Jurkat, Clone E6-1 (cell line): ENCODE measurements at places on chromosomes 13 and 19.

- no peak for DNase-seq
Observed at GRCh38 chr13:82847595-82847994, 1034.7 kb downstream of the SLITRK1 start.

- DNase-seq: no peak
Observed at GRCh38 chr13:105569816-105570215, 965.6 kb downstream of the EFNB2 start.

GRCh38 chr13:50401049-50401505, 385.8 kb downstream of the KCNRG start:
- no peak for DNase-seq

DNA sequence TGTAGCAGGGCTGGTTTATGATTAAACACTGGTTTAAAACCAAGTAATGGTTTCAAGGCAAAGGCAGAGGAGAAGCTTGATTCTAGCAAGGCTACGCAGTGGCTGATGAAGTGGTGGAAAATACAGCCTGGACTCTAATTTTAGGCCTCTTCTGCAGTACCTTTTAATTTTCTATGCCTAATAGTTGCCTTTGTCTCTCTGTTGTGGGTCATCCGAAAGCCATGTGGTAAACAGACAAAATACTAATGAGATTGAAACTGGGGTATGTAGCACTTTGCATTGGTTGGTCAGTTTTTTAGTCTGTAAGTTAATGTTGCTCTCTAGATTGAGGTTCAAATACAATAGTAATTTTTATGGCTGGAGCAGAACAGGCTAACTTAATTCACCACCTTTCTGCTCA, 3.3 kb downstream of the LMO7 start:
- no peak for DNase-seq

DNA sequence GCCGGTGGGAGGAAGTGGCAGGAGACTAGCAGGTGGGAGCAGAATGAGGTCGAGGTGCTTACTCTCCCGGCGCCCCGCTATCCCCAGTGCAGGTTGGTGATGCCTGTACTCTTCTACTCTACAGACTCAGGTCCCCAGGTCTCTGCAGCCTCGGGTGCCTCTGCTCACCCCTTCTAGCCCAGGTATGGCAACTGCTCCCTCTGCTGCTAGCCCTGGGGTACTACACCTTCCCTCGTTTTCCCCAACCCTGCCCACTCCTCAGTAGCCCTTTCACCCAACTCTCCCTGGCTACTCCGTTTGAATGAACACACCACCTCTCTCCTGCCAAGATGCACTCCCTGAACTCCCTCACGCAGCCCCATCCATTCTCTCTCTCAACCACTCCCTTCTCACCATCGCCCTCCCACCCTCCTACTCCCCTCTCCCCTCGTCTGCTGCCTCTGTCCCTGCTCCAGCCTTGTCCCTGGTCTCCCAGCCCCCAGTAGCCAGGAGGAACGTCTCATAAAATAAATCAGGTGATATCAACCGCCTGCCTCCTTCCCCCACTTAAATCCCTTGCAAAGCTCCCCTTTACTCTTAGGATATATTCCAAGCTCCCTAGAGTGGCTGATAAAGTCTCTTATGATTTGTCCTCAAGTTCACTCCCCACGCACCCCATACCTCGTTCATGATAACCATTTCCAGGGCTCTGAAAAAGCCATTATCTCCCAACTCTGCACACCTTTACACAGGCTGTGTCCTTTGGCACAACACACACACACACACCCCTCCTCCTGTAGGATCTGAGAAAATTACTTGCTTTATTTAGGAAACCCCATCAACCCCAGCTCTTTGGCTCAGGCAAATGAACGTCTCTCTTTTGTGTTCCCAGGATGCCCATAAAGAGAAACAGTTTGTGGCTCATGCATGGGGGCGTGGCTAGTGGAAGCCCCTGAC, 8.2 kb upstream of the MEIS3 start:
- DNase-seq: peak; percentile 57

DNA sequence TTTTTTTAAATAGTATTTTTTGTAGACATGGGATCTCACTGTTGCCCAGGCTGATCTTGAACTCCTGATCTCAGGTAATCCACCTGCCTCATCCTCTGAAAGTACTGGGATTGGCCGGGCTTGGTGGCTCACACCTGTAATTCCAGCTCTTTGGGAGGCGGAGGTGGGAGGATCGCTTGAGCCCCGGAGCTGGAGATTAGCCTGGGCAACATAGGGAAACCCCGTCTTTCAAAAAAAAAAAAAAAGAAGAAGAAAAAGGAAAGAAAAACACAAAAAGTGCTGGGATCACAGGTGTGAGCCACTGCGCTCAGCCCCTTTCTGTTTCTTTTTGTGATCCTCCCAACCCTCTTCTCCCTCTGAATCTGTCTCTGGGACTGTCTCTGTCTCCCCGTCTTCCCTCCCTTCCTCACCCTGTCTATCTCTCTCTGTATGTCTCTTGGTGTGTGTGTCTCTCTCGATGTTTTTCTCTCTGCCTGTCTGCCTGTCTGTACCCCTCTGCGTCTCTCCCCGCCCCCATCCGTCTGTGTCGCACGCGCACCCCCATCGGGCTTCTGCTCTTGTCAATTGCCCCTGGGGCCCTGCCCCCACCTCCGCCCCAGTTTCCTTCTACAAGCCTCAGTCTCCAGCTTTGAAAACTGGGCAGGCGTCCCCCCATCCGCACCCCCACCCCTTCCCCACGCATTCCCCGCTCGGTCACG, 540 bp upstream of the ZFP36 start:
- DNase-seq: peak; percentile 80

GRCh38 chr19:56161534-56161933, 14.3 kb upstream of the GALP start:
- DNase-seq: no peak

GRCh38 chr13:75687150-75687763, 51.1 kb downstream of the LMO7 start:
- no peak for DNase-seq

DNA sequence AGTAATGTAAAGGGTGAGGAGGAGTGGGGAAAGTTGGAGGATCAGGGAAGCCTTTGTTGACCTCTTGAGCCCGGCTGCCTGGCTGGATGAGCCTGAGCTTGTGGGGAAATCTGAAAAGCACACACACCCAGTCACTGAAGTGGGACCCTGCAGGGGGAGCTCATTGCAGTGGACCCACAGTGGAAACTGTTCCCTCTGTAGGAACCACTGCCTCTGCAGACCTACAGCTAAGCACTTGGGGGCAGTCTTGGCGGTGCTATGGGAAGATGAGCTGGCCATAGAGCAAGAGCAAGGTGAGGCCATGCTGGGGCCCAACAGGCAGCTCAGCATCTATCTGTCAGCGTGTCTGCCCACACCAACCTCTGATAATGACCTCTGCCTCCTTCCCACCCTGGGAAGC, 294.8 kb downstream of the TSHZ3 start:
- peak; percentile 36 for DNase-seq

DNA sequence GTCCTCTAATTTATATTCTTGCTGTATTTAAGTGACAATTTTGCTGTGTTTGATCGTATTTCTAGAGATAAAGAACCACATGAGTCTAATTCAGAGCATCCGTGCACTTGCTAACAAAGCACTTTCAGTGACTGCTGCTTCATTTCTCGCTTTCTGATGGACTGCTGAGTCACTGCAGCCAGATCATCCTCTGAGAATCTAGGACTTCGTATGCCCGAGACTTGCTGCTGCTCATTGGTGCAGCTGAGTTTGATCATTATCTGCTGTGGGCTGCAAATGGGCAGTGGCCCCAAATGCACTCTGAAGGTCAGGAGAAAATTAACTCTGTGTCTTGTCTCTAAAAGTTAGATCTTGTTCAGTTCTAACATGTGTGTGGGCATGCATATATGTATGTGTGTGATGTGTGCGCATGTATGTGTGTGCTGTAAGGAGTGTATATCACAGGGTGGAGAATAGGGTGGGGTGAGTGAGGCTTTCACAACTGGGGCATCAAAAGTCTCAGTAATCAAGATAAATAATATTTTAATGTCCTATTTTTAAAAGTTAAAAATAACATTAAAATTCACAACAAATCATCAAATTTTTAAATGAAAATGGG, 342.6 kb downstream of the MTUS2 start:
- DNase-seq: no peak

GRCh38 chr13:50428183-50428877, 413.1 kb downstream of the KCNRG start:
- DNase-seq: peak; percentile 78

DNA sequence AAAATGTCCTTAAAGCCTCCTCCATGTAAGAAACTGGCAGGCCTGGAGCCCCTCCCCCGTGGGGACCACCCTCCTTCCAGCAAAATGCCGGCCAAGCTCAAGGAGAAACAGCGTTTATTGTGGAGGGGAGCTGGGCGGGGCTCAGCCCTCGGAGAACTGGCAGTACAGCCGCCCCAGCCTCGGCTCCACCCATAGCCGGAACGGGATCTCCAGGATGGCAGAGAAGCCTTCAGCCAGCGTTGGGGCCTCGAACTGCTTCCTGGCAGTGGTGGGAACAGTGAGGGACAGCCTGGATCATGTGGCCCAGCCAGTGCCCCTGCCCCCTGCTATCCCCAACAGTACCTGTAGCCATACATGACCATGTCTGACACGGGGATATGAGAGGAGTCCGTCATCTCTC, 6.3 kb downstream of the PNKP start:
- no peak for DNase-seq

GRCh38 chr13:26485786-26486185, 71.7 kb upstream of the WASF3 start:
- DNase-seq: no peak

GRCh38 chr19:38252941-38253691, 3.1 kb downstream of the PPP1R14A start:
- no peak for DNase-seq

DNA sequence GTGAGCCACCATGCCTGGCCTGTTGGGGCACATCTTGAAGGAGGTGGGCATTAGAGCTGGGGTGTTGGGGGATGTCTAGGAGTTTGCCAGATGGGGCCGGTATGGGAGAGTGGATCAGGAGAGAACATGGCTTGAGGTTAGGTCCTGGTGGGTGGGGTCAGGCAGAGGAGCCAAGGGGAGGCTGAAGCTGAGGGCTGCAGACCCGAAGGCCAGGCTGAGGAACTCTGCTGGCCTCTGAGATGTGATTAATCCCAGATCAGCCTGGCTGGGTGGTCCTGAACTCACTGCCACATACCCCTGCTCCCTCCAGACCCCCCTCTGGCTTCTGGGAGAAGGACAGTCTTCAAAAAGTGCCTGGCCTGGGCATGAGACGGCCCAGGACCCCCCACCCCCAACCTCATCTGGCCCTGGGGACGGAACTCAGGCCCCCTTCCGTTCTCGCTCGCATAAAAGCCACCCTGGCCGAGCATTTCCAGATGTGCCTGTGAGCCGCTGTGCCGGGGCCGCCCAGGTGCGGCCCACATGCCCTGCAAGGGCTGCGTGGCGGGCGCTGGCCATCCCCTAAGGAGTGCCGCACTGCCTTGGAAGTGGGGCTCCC, 2.7 kb downstream of the FSTL3 start:
- DNase-seq: no peak
